Stimulated activated CD4-positive, alpha-beta T cell treated with anti-CD3 and anti-CD28 coated beads, TNF-alpha, amount 100 ng/mL, for 48 hours (primary cell): ENCODE measurements at places on chromosomes 1 and 21.
A peak's percentile ranks its signal among the peaks of the same experiment; 100 is the strongest.

DNA sequence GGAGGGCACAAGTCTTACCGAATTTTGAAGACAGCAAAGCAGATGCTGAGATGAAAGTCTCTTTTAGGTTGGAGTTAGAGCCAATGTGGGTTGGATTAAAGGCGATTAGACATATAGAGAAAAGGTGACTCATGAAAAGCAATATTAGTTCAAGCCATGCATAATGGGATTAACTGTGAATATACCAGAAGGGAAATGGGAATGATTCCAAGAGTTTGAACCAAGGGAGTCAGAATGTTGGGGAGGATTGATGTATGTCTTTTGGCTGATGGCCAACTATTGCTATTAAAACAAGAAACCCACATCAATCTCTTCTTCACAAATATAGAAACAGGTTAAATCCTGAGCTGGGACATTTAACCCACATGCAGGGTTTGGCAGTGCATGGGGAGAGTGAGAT lies 1.2 kb downstream of the HMGCS2 start:
- DNase-seq: no peak

- no peak for DNase-seq
Measured at GRCh38 chr1:165539306-165539705, 4.5 kb upstream of the LRRC52 start.

GRCh38 chr1:208997726-208998312 lies 585.7 kb upstream of the CAMK1G start:
- no peak for DNase-seq

DNA sequence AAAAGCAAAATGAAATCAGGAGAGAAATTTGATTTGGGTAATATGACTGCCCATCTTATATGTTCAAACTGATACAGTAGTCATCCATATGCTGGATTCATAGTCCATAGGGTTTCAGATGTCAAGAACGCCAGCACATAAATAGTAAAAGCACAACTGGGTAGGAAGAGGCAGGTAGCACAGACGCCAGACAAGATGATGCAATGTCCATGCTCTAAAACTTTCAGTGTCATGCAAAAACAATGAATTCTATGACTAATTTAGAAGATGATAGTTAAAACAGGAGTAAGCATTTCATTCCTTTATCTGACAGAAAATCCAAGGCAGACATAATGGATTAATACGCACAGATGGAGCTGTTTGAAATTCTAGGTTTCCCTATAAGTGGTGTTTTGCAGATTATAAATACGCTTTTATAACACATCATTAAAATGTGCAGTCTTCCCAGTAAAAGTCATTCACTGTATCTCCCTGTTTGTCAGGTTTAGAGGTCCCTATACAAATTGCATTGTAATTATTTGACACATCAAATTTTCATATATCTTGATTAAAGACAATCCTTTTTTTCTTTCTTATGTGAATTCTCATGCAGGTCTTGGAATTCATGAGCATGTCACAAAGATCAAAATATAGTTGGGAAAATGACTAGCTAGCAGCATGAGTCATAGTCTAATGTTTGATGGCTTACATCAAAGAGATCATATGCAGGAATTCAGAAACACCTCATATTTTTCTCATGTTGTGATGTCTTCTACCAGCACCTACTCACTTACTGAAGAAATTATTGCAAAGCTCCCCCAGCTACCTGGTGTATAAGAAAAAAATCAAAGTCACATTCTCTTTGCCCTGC lies 139.9 kb downstream of the DSCAM start:
- DNase-seq: no peak

DNA sequence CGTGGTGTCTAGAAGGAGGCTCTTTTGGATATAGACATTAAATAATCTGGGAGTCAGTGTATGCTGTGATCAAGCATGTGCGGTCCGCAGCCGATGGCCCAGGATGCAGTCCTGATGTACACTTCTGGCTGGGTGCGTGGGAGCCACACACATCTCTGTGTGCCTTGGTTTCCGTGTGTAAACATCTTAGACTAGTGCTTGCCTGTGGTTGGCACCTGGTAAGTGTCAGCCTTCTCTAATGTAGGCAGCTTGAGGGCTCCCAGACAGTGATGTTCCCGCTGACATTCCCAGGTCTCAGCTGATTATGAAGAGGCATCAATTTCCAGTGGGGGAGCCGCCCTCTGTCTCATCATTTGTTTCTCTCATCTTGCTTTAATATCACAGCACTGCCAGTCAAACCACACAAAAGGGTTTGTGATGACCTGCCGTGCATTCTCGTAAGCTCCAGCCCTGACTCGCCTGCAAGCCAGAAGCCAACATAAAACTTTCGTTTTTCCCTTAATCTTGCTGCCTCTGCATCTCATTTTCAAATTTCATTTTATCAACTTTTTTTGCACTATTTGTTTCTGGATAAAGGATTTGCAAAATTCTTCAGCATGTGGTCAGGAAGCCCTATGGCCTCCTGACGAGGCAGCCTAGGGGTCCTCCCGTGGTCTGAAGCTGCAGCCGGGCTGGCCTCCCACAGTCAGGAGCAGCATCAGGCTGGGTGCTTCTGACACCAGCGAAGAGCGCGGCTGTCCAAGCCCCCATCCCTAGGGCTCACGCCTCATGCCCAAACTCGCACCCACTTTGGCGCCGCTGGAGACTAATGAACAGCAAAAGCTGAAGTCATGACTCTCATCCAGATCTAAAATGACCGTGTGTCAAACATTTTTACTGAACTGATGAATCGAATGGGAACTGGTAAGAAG lies 28.1 kb downstream of the PDE9A start:
- DNase-seq: no peak

GRCh38 chr1:6998267-6998666 lies 213.0 kb downstream of the CAMTA1 start:
- DNase-seq: no peak

DNA sequence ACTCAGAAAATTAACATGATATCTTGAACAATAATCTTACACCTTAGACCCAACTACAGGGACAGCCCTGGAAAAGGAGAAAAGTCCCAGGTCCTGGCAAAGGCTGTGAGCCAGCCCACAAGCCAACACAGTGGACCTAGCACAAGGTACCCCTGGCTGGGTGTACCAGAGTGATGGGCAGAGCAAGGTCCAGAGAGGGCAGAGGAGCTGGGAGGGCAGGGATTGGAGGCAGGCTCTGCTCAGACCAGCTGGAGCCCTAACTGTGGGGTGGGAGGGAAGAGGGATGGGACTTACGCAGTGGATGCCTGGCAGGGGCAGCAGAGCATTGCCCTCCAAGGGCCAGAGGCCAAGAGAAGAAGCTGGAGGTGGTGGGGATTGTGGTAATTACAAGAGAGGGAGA lies 101.6 kb downstream of the KCND3 start:
- no peak for DNase-seq

DNA sequence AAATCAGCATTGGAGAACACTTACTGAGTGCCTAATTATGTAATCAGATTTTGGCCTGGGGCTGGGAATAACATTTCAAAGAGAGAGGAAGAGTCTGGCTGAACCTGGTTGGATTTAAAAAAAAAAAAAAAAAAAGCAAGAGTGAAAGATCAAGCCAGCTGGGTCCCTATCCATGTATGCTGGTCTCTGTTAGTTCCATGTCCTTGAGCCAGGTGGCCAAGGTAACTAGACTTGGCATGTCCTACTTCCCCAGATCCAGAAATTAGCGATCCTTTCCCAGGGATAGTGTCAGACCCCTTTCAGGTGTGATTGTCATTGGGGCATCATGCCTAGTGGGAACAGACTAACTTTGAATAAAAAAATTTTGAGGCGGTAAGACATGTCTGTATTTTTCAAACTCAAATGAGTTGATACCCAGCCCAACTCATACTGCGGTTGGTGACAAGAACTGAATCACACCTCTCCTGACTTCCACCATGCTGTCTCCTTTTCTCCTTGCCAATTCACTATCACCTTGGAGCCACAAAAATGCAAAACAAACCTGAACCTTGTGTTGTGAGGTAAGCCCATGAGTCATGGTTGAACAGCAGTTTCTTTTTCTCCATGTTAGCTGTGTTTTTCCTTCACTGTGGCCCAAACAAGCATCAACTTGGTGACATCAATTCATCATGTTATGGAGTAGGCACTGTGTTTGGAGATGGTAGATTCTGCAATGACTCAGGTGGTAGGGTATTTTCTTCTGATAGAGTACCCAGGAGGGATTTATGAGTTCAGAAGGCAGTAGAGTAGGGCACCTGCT lies 24.5 kb upstream of the PPP2R5A start:
- peak; percentile 8 for DNase-seq
